Cardiac fibroblast (primary cell): ENCODE measurements at places on chromosomes 3 and 15.
A peak's percentile ranks its signal among the peaks of the same experiment; 100 is the strongest.

GRCh38 chr3:160413613-160414248 lies 14.3 kb downstream of the SMC4 start:
- DNase-seq, result peak; percentile 88

DNA sequence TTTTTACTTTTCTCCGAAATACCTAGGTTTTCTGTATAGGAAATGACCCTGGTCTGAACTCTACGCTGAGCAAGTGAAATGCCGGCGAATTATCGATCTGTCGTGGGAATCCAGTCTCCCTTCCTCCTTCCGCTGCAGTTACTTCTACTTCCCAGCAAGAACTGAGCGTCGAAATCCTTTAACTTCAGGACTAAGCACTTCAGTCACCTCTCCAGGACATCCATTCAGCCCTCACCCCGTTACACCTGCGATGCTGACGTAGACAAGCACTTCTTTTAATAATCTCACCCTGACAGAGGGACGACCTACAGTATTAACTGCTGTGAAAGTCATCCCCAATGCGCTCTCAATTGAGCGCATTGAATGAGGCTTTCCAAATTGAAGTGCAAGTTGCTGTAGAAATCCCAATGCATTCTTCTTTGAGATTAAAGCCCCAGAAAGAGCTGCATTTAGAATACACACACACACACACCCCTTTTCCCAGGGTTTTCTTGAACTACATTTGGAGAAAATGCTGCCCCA lies 1.3 kb downstream of the TOP2B start:
- DNase-seq, result peak; percentile 44

- DNase-seq, result no peak
Observed at GRCh38 chr15:68833700-68834331, 13.1 kb upstream of the ANP32A start.

DNA sequence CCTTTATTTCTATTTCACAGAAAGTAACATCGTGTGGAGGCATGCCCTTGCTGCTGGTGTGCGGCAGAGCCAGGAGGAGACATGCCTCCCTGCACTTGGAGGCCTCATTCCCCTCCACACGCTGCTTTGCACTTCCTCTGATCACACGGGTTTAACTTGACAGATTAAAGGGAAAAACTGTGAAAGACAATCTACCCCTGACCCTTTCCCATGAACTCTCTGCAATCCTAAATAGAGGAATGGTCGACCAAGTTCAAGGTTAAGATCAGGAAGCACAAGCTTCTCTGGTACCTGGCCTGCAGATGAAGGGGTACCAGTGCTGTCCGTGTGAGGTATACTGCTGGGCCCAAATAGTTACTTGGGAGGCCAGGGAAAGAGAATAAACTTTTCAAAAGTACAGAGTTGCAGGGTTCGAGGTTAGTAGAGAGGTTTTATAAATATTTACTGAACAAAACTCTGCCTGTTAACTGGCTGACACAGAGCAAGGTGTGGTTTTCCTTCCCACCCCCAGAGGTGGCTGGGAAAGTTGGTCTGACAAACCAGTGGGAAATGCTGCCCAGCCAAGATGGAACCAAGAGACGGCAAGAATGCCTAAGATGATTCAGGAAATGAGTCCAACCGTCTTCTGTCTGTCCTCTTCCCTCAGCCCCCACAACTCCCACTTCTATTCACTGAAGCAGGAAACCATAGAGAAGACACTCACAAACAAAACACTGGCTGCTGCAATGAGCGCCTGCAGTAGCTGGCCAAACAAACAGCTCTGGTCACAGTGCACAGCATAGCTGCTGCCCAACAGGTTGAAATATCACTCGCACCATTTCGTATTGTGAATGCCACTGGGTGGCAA lies 79.6 kb downstream of the IGF2BP2 start:
- peak; percentile 77 for DNase-seq

DNA sequence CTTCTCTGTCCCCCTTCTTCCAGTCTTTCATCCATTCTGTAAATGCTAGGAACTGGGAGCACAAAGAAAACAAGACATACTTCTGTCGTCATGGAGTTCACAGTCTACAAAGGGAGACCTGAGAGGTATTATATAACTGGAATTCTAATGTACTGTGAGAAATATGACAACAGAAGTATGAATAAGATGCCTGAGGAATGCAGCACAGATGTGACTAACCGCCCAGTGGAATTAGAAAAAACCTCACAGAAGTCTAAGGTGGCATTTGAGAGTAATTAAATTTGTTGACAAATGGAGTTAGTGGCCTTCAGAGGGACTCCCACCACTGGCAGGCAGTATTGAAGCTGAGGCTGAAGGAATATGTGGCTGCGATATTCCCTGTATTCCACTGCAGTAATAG lies 168.5 kb upstream of the FAM3D start:
- peak; percentile 3 for DNase-seq

- peak; percentile 86 for DNase-seq
Observed at GRCh38 chr15:96838081-96838480, 507.6 kb downstream of the NR2F2 start.

DNA sequence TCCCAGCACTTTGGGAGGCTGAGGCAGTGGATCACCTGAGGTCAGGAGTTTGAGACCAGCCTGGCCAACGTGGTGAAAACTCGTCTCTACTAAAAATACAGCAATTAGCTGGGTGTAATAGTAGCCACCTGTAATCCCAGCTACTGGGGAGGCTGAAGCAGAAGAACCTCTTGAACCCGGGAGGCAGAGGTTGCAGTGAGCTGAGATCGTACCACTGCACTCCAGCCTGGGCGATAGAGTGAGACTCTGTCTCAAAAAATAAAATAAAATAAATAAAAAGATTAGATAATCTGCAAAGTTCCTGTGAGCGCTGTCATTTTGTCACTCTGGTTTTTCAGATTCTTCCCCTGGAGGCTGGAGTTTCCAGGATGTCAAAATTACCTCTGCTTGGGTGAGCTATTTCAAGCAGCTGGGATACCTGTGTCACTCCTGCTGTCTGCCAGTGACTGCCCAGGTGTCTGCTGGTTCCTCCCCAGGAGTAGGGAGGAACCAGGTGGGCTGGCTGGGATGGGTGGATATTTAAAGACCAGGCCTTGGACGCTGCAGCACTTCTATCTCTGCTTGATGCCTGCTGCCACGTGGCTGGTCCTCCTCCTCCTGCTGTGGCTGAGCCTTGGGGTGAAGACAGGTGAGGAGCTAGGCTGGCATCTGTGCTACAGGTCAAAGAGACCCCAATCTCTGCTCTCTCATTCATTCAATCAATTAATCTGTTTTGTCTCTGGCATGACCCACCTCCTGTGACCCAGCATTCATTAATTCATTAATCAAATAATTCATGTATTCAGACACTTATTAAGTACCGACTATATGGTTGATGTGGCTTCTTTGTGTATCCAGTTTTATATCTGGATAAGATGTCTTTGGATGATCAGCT lies 19.5 kb upstream of the MUC20 start:
- DNase-seq, result no peak

DNA sequence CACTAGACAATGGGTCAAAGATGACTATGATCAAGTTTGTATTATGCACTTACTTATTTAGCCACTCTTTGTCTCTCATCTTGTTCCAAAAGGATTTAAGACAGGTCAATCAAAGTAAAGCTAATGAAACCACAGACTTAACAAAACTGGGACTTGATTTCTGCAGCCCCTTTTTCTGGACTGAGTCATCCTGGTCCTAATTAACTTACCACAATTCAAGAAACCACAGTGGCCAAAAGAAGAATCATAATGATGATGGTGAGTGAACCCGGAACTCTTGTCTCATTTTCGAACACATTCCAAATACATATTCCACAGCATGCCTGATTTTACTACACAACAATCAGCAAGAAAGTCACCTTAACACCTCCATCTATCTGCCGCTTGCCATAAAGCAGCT lies 1333.0 kb downstream of the ROBO1 start:
- DNase-seq, result no peak
